Left ventricle myocardium superior (tissue), 1 donor: ENCODE measurements at places on chromosomes 16 and 17. TPM values are rescaled to one million over a fixed set of nuclear protein-coding genes. Genes with fewer than 3 reads are reported as not detected.
A peak's percentile ranks its signal among the peaks of the same experiment; 100 is the strongest.

- DNase-seq = no peak
Measured at GRCh38 chr17:37787055-37787757, 42.3 kb upstream of the HNF1B start.

DNA sequence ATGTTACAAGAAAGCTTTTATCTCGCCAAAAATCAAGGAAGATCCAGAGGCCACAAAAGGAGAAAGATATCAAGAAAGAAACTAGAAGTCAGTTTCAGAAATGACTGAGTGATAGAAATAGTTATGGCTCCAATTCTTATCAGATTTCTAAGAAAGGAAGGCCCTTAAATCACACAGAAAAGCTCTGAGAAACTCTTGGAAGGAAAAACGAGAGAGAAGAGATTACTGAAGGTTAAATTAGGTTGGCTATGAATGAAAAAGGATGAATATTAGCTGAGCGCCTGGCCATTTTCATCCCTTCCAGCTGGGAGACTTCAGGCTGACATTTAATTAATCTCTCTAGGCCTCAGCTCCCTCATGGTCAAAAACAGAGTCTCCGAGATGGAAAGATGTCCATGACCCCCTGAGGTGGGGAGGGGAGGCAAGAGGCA is 72.3 kb downstream of the CYTH1 start:
- DNase-seq = no peak

GRCh38 chr16:70738083-70738977 is 52.5 kb upstream of the MTSS2 start:
- peak; percentile 86 for DNase-seq

DNA sequence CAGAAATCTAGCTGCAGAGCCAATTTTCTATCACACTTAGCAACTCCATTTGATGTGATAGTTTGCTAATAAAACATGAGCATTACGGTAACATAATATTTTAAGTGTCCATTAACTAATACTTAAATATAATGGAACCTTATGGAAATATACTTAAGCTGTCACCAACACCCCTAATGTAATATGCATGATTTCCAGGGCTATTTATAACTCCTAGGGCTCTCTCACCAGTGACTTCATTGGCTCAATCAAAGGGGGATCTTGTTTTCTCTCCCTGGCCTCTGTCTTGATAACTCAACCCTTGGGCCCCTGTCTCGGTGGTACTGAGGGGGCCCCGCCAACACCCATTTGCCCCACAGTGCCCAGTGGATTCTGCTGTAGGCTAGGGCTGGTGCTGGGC is 170.4 kb downstream of the SALL1 start:
- no peak for DNase-seq

DNA sequence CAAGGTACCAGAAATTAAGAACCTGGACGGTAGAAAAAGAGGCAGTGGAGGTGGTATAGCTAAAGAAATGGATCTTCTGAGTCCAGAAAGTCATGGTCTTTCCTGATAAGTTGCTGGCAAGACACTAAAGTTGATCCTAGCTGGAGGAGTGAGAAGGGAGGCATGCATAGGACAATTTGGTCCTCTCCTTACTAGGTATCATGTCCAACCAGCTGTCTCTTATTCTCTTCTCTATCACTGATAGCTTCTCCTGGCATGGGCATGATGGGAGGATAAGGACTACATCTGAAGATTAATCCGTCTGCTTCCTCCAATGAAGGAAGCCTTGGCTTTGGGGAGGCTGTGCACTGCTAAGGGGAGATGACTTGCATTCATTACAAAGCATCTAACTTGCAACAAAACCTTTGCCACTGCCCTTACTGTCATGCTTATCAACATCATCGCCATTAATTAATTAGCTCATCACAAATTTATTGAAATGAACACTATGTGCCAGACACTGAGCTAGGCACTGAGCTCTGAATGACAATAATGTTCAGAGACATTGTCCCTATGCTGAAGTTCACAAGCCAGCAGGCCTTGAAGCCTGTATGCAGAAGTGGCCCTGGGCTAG is 3.1 kb upstream of the FAM117A start:
- no peak for DNase-seq

The KRTAP17-1 gene
- not detected for total RNA-seq
